GM10248 (cell line): ENCODE measurements at places on chromosomes 16 and 17.

- peak; percentile 48 for DNase-seq
Measured at GRCh38 chr17:73591296-73592078, 52.8 kb downstream of the SDK2 start.

DNA sequence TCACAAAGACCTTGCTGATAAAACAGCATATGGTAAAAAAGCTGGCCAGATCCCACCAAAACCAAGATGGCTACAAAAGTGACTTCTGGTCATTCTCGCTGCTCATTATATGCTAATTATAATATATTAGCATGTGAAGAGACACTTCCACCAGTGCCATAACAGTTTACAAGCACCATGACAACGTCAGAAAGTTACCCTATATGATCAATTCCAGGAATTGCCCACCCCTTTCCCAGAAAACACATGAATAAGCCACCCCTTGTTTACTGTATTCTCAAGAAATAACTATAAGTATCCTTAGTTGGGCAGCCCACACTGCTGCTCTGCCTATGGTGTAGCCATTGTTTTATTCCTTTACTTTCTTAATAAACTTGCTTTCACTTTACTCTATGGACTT lies 44.6 kb upstream of the IRX5 start:
- DNase-seq: no peak

DNA sequence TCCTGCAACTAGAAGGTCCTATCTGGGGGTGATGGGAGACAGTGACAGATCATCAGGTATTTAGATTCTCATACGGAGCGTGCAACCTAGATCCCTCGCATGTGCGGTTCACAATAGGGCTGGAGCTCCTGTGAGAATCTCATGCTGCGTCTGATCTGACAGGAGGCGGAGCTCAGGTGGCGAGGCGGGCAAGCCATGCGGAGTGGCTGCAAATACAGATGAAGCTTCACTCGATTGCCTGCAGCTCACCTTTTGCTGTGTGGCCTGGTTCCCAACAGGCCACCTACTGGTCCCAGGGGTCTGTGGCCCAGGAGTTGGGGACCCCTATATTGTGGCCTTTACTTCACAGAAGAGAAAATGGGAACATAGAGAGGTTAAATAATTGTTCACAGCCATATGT lies 200.4 kb downstream of the IRF8 start:
- DNase-seq: no peak

DNA sequence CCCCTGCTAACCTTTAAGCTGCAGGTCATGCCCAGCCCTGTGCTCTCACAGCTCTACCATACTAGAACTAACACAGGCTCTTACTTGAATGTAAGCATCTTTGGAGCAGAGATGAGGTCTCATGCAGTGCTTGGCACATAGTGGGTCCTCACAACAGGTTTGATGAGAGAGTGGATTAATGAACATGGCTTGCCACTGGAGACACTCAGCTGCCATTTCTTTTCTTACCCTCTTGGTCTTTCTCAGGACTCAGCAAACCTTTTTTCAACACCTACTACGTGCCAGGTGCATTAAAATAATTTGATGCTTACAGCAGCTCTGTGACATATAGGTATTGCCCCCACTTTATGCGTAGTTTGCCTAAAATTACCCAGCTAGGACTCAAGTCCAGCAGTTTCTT lies 133.2 kb downstream of the MSI2 start:
- DNase-seq: no peak

- DNase-seq: no peak
Measured at GRCh38 chr17:5464717-5465507, 3.9 kb downstream of the DHX33 start.

DNA sequence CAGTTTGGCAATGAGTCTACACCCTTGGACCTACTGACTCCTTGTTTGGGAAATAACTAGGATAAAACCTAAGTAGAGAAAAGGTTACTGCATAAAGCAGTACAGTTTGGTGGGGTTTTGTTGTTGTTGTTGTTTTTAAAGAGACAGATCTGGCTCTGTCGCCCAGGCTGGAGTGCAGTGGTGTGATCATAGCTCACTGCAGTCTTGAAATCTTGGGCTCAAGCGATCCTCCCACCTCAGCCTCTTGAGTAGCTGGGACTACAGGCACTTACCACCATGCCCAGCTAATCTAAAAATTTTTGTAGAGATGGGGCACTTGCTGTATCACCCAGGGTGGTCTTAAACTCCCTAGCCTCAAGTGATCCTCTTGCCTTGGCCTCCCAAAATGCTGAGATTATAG lies 1.2 kb downstream of the PDP2 start:
- no peak for DNase-seq

GRCh38 chr17:69710926-69711325 lies 296.4 kb downstream of the MAP2K6 start:
- DNase-seq: no peak

DNA sequence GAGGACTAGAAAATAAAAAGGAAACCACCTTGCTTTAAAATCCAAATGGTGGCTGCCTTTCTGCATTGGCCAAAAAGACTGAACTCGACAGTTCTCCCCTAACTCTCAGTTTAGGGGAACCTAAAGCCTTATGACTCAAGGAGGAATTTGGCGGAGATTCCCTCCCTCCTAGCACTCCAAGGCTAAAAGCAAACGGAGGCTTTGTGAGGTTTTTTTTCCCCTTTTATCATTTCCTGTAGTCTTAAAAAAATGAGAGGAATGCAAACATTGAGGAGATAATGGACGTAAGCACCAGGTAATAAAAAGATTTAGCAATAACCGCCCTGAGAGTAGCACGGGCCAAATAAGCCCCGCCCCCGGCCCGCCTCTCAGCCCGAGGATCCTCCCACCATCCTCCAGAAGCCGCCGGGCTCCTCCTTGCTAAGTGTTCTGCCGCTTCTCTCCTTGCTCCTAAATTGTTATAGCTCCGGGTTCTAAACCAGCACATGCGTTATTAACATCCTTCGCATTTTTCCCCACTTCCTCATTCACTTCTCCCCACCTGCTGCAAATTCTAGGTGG lies 5.8 kb upstream of the KIFC3 start:
- peak; percentile 81 for DNase-seq

DNA sequence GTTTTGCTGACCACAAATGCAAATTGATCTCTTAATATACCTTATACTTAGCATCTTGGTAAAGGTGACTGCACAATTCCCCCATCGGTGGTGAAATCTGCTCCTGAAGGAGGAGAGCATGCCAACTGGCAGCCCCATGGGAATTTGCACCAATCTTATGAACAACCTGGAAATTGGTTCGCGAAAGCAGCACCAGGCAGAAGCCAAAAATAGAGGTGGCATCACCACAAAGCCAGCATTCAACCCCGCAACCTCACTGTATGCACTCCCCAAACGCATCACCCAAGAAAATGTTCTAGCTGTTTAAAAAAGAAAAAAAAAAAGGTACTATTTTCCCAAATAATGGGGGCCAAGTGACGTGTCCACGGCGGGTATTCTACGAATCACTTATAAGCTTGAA lies 213.4 kb downstream of the ZFHX3 start:
- no peak for DNase-seq

DNA sequence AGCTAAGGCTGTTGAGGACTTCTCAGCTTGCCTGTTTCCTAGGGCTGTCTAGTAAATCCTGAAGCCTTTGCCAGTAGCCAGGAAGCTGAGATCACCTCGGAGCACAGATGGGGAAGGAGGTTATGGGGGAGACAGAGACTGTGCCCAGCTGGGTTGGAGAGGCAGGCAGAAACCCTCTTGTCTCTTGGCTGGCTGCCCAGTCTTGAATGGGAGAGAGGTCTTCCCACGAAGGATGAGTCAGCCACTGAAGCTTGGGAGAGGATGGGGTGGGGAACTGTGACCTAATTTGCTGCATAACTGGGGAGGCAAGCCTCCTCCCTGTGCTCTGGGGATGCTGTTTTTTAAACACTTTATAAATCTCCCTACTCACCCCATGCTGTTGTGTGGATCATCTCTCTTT lies 69.8 kb downstream of the SHISA9 start:
- no peak for DNase-seq

DNA sequence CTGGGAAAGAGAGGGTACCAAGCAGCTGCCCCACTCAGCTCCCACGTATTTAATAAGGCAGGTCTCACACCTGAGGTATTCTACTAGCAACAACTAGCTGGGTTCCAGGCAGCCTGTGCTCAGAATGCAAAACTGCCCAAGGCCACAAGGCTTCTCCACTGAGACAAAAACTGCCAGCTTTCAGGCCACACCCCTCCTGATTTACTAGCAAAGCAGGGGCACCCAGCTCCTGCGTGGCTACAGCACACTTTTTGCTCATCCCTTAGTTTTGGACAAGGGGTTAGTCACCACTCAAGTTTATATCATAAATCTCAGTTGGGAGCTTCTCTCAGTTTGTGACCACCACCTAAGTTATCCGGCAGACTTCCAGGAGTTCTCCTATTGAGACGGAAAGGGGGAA lies 494.6 kb downstream of the CDH11 start:
- DNase-seq: no peak

- DNase-seq: peak; percentile 87
Measured at GRCh38 chr16:2969545-2970521, 685 bp downstream of the PAQR4 start.

DNA sequence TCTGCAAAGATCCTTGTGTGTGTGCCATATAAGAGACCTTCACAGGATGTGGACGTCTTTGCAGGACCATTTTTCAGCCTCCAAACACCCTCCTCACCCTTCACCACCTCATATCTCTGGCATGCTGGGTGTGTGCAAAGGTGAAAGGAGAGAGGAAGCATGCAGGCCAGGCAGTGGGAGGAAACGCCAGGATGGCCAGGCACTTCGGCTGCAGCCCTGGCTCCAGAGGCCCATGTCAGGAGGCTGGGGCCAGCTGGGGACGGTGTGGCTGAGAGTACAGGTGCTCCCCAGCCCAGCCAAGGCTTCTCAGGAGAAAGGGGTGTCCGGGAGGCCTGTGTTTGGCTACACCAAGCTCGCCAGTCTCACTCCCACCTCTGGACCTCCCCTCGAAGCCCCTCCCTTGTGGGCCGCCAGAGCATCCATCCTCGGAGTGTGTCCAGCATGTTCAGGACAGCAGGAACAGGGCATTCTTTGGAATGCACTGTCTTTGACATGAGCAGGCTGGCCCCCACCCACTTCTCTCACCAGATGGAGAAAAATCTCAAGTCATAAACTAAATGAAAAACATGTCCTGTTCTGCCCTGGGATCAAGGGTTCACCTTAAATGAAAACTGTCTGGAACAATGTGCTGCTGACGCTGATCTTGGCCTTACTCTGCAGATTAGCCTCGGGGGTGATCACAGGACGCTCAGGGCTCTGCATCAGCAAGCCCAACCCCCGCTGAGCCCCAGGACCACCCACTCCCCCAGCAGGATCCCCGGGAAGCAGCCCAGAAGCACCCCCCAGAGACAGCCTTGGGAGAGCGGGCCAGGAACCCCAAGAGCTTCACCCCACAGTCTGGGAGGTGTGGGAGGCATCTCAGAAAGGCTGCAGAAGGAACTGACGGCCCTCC lies 15.9 kb downstream of the PEMT start:
- DNase-seq: no peak

DNA sequence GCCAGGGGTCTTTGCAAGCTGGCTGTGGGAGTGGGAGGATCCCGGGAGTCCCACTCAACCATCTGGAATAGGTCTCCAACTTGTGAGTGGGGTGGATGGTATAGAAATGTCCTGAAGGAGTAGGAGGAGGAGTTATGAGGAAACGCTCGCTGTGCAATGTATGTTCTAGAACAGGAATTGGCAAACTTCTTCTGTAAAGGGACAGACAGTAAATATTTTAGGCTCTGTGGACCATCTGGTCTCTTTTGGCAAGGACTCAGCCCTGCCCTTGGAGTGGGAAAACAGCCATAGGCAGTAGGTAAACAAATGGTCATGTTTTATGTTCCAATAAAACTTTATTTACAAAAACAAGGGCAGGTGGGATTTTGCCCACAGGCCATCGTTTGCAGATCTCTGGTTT lies 149.2 kb downstream of the NPIPB5 start:
- no peak for DNase-seq

- DNase-seq: no peak
Measured at GRCh38 chr17:18958611-18959010, 6.6 kb downstream of the SLC5A10 start.

GRCh38 chr16:28126684-28127620 lies 63.4 kb upstream of the GSG1L start:
- no peak for DNase-seq

- DNase-seq: no peak
Measured at GRCh38 chr16:61792194-61792909, 243.9 kb downstream of the CDH8 start.

GRCh38 chr17:76700617-76701470 lies 9.9 kb downstream of the MXRA7 start:
- no peak for DNase-seq

- DNase-seq: no peak
Measured at GRCh38 chr16:69381231-69381630, 4.6 kb downstream of the TERF2 start.
